Right ventricle myocardium superior (tissue), 1 donor: ENCODE measurements at places on chromosomes 7 and 10. TPM values are rescaled to one million over a fixed set of nuclear protein-coding genes. Genes with fewer than 3 reads are reported as not detected.
A peak's percentile ranks its signal among the peaks of the same experiment; 100 is the strongest.

LRRC61 gene
- total RNA-seq: 3.7 TPM

PRPS1L1 gene
- total RNA-seq: not detected

ITIH2 gene
- total RNA-seq: not detected

OR2A1 gene
- total RNA-seq: not detected

PVRIG gene
- total RNA-seq: not detected

PITX3 gene
- 3.4 TPM for total RNA-seq

MMP21 gene
- not detected for total RNA-seq

HYAL4 gene
- total RNA-seq: not detected

CPA1 gene
- total RNA-seq: not detected

DNA sequence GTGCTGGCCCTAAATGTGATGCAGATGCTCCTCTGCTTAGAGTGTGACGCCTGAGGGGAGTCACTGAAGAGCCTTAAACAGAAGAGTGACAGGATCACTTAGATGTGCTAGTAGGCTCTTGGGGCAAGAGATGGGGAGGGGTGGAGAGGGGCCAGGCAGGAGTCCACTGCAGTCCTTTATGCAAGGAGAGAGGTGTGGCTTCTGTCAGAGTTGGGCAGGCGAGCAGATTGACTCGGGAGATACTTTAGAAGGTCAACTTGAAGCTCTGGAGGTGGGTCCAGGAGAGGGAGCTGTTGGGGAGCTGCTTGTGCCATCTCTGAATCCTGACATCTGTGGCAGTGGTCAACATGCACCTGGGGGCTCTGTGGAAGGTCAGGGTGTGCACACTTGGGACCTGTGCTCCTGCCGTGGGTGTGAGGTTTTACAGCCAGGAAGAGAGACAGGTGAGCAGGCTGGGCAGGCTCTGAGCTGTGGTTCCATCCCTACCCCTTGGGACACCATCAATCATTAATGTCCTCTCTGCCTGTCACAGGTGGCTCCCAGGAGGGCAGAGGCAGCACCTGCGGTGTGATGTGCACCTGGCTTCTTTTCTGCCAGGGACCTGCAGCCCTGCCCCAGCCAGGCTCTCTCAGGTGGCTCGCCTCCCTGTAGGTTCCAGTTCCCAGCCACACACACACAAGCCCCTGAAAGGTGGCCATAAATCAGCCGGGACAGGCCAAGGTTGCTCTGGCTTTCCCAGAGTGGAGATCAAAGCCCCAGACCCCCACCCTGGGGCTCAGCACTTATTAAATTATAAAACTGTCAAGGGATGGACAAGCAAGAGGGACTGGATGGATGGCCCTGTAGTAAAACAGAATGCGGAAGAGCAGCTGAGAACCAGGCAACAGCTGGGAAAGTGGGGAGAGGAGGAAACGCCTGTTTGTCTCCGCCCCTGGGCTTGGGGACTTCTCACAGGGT is 14.0 kb downstream of the NEURL1 start:
- DNase-seq: no peak

DNA sequence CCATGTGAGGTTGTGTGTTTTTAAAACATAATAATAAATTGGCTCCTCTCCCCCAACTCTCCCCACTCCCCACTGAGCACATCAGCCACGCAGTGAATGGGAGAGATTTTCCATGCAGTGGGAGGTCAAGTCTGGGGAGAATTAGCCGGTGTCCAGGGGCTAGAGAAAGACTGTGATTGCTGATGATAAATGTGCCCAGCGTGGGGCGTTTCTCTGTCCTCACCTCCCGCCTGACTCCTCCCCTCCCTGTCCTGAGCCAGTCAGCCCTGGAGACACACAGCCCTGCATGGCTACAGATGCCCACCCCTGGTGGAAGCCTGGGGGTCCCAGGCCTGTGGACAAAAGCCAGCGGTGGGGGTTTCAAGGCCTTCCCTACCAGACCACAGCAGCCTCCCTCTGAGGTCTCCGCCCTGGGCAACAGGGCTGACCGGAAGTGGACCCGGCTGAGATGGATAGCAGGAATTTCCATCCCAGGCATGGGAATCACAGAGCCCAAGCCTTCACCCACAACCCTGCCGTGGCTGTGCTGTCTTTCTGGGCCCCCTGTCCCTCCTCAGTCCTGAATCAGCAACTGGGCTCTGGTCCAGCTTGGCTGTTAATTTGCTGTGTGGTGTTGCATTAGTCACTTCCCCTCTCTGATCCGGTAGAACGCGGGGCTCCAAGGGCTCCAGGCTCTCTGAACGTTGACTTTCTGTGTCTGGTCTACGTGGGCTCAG is 46.8 kb upstream of the SLC29A3 start:
- no peak for DNase-seq

DNA sequence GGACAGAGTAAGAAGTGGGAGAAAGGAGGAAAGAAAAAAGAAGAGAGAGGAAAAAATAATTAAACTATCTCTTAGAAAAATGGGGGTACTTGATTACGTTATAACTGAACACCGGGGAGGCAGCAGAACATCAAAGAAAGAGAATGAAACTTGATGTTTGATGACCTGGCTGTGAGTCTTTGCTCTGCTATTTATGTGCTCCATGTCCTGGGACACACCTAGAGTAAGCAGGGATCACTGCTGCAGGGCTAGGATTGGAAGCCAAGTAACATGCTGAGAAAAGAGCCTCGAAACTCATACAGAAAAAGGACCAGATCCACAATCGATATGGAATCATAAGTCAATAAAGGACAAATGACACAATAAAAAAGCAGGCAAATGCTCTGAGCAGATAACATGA is 56.7 kb upstream of the COL13A1 start:
- DNase-seq: no peak

GRCh38 chr10:129464251-129464650 is 2.8 kb upstream of the MGMT start:
- DNase-seq: no peak

DNA sequence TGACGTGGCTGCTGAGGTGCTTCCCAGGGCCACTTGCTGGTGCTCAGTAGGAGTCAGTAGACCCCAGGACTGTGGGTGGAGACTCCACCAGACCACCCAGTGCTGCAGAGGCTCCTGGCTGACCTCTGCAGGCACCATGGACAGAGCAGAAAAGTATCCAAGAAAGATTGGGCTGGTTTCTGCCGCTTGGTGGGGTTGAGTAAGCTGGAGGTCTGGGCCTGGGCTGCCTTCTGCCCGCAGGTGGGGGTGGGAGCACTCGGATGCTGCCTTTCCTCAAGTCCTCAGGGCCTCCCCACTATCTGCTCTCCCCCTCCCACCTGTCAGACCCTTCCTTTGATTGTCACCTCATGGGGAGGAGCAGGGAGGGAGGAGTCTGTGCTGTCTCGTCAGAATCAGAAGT is 91.6 kb downstream of the WDR37 start:
- no peak for DNase-seq

DNA sequence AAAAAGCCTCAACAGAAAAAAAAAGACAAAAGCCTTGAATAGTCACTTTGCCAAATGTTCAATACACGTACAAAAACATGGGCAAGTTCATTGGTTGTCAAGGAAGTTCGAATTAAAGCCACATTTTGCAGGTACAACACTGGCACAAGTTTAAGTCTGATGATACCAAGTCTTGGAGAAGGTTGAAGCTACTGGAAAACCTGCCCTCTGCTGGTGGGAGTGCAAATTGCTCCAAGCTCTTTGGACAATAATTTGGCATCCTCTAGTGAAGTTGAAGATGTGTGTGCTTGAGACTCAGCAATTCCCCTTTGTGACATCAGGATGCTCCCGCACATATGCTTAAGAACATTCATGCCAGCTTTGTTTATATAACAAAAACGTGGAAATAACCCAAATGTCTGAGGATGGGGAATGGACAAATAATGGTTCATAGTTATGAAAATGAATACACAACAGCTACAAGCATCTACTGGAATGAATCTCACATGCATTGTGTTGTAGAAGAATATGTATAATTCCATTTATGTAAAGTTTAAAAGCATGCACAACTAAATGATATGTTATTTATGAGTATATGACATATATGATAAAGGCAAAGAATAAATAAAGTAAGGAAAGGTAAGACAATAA is 120.0 kb upstream of the PLPP4 start:
- DNase-seq: no peak

DNA sequence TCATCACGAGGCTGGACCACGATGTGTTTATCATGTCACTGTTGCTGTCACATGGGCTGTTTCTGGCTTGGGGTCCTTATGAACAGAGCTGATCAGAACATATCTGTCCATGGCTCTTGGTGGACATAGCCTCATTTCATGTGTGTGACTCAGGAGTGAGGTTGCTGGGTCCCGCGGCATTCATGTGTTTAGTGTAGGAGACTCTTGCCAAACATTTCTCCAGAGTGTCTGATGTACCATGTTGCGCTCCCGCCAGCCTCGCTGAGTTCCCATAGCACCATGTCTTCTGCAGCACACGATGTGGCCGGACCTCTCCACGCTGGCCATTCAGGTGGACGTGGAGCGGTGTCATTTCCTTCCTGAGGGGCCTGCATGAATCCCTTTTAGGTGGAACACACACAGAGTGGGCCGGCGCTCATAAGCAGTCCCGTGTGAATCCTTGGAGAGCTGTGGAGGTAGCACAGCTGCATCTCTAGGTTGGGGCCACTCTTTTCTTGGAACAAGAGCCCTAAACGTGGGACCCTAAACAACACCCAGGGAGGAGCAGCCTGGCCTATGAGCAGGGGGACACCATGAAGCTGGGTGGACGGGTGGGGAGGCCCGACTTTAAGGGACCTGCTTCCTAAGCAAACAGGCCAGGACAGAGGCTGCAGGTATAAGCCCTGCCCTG is 134.6 kb downstream of the LHPP start:
- DNase-seq: peak; percentile 36

DNA sequence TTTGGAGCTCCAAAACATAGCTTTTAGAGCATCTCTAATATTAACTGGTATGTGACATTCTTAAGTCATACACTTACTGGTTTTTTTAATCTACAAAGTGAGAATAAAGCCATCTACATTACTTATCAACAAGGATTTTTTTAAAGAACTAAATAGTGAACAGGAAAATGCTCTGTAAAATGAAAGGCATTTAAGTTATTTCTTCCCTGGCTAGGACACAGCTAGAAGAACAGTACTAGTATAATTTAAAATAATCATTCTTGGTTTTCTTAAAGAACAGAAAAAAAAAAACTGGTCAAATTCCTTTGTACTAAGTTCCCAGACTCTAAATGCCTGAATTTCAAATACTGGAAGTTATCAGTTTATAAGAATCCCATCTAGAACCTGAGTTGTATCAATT is 139.5 kb downstream of the SRPK2 start:
- DNase-seq: no peak

- no peak for DNase-seq
Measured at GRCh38 chr10:16521311-16522016, at the start of gene C1QL3. C1QL3 (minus strand) TSS chr10:16521879; CDS start chr10:16521065, 814 bp downstream.

- no peak for DNase-seq
Measured at GRCh38 chr7:122269241-122269640, 35.3 kb downstream of the FEZF1 start.

DNA sequence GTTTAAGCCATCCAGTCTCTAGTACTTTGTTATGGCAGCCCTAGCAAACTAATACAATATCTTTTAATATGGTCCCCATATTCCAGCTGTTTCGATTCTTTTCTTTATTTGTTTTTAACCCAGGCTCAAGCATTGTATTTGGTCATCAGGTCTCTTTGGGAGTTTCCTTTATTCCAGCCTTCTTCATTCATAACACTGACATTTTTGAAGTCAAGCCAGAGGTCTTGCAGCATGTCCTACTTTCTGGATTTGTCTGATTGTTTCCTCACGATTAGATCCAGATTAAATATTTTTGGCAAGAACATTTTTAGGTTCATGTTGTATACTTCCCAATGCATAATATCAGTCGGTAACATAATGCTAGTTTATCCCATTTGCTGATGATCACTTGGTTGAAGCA is 11.8 kb downstream of the SLC25A13 start:
- no peak for DNase-seq

GRCh38 chr7:2299131-2299829 is 15.0 kb downstream of the SNX8 start:
- DNase-seq: peak; percentile 24

- no peak for DNase-seq
Measured at GRCh38 chr10:89003344-89003743, 12.7 kb downstream of the FAS start.

DNA sequence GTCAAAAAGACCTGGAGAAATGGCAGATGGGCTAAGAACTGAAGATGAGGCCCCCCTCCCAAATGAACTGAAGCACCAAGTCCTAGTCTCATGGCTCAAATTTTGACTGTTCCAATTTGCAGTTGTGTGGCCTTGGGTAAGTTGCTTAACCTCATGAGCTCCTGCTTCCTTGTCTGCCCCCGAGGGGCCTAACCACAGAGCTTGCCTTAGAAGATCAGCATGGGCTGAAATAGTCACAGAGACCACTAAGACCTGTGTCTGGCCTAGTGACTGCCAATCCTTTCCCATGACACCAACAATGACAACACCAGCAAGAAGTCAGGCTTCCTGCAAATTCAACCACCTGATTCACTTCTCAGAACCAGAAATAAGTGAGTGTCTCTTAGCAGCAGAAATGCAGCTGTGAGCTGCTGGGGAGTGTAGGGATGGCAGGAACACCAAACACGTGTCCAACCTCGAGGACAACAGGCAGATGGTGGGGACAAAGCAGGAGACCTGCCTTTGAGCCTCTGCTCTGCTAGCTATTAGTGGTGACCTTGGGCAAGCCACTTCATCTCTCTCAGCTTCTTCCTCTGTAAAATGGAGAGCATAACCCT is 23.7 kb downstream of the CRHR2 start:
- DNase-seq: no peak

DNA sequence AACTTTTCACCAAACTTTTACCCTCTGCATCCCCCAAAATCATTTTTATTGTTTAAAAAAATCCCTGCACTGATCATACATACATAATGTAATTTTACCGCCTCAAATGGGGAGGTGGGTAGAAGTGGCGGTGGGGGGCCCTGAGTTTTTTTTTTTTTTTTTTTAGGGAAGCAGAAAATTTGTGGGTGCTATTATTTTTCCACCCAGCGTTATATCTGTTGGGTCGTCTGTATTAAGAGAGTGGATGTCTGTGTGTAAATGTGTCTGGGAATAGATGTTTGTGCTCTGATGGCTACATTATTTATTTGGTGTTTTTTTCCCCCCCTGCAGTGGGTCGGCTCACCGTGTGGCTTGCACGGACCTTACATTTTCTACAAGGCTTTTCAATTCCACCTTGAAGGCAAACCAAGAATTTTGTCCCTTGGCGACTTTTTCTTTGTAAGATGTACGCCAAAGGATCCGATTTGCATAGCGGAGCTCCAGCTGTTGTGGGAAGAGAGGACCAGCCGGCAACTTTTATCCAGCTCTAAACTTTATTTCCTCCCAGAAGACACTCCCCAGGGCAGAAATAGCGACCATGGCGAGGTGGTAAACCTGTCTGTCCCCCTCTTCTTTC is 438 bp downstream of the ARID5B start:
- DNase-seq: no peak
